ENCODE measurements at places on chromosomes 6 and 20.

- no peak for DNase-seq
These were observed 609.8 kb downstream of the RFPL4B start for GRCh38 chr6:112956696-112957535.

DNA sequence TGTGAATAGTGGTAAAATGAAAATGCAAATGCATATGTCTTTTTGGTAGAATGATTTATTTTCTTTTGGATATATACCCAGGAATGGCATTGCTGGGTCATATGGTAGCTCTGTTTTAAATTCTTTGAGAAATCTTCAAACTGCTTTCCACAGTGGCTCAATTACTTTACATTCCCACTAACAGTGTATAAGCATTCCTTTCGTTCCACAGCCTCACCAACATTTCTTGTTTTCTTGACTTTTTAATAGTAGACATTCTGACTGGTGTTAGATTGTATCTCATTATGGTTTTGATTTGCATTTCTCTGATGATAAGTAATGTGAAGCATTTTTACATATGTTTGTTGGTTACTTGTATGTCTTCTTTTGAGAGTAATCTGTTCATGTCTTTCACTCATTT lies 144.0 kb downstream of the SIM1 start:
- DNase-seq, result no peak

DNA sequence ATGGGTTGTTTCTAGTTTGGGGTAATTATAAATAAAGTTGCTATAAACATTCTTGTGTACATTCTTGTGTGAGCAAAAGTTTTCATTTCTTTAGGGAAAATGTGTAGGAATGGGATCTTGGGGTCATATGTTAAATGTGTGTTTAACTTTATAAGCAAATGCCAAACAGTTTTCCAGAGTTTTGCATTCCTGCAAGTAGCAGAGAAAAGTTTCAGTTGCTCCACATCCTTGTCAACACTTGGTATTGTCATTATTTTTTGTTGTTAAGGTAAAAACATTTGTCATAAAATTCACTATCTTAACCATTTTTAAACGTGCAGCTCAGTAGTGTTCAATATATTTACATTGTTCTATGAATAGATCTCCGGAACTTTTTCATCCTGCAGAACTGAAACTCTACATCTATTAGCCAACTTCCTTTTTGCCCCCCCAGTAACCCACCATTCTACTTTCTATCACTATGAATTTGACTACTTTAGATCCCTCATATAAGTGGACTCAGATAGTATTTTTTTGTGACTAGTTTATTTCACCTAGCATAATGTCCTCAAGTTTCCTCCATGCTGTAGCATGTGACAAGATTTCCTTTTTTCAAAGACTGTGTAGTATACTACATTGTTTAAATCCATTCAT lies 48.4 kb downstream of the PHACTR2 start:
- no peak for DNase-seq

- DNase-seq, result no peak
These were observed 67.8 kb upstream of the ANKEF1 start for GRCh38 chr20:9966966-9967365.

GRCh38 chr6:3848380-3848779 lies 793 bp upstream of the FAM50B start:
- no peak for DNase-seq

- DNase-seq, result no peak
These were observed 579.1 kb downstream of the DHX35 start for GRCh38 chr20:39541136-39541803.

- DNase-seq, result no peak
These were observed 350.5 kb downstream of the CDC5L start for GRCh38 chr6:44737829-44738528.

GRCh38 chr6:14288910-14289309 lies 171.3 kb downstream of the CD83 start:
- DNase-seq, result no peak

GRCh38 chr6:168047841-168048723 lies 30.9 kb downstream of the FRMD1 start:
- DNase-seq, result no peak

GRCh38 chr6:145031001-145031400 lies 704.3 kb downstream of the EPM2A start:
- DNase-seq, result no peak

GRCh38 chr6:27901801-27902200 lies 10.4 kb downstream of the OR2B2 start:
- DNase-seq, result no peak

DNA sequence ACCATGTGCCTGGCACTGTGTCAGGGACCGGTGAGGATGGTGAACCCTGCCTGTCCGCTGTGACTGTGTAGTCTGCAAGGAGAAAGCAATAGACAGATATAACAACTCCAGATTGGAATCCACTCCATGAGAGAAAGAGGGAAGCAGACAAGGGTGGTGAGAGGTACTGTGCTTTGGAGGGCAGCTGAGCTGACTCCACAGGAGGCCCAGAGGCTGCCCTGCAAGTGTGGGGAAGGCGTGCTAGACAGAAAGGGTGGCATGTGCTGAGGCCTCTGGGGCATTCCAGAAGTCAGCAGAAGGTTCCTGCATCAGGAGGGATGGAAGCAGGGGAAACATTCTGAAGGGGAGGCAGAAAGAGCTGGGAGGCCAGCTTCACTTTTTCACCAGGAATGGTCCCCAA lies 39.3 kb upstream of the APCDD1L start:
- no peak for DNase-seq

- DNase-seq, result no peak
These were observed 110.4 kb downstream of the TTLL2 start for GRCh38 chr6:167435209-167435728.

- DNase-seq, result peak; percentile 36
These were observed 8.5 kb upstream of the TINAG start for GRCh38 chr6:54299542-54300269.

DNA sequence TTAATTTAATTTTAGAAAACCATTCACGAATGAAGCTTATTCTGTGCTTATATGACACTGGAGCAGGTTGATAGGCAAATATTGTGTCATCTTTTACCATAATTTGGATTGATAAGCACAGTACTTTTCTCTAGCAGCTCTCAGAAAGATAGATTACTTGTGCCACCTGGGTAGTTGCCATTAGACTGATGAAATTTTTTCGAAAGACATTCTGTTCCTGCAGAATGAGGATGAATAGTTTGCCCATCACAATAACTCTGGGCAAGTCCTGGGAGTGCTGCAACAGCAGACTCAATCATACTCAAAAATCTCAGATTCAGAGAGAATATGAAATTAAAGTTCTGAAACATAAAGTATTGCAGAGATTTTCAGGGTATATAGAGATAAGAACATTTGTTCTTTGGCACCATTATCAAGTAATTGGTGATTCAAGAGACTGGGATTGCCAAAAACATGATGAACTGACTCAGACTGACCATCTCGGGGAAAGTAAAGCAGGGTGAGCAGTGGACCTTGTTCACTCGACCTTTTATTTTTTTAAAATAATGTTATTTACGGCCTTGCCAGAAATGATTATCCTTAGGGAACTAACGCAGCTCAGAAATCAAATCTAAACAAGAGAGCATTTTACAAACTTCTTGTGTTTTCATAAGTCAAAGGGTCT lies 65.8 kb upstream of the PTCHD4 start:
- no peak for DNase-seq

DNA sequence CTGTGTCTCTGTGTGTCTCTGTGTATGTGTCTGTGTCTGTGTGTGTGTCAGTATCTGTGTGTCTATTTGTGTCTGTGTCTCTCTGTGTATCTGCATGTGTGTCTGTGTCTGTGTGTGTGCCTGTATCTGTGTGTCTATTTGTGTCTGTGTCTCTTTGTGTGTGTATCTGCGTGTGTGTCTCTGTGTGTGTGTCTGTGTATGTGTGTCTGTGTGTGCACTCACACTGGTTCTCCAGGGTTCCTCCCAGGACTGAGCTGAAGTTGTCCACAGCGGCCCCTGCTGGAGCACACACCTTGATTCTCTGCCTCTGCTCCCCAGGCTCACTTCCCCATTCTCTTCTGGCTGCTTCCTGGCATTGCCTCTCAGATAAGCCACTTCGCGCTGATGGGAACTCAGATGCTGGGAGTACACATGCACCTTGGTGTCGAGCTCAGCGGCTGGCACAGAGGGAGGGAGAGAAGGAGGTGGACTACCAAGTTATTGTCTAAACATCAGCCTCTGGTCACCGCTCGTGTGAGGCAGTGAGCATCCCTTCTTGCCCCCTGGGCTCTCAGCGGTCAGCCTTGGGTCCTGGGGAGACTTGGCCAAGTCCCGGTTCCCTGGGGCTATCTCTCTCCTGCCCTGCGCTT lies 104.9 kb upstream of the NXT1 start:
- no peak for DNase-seq

DNA sequence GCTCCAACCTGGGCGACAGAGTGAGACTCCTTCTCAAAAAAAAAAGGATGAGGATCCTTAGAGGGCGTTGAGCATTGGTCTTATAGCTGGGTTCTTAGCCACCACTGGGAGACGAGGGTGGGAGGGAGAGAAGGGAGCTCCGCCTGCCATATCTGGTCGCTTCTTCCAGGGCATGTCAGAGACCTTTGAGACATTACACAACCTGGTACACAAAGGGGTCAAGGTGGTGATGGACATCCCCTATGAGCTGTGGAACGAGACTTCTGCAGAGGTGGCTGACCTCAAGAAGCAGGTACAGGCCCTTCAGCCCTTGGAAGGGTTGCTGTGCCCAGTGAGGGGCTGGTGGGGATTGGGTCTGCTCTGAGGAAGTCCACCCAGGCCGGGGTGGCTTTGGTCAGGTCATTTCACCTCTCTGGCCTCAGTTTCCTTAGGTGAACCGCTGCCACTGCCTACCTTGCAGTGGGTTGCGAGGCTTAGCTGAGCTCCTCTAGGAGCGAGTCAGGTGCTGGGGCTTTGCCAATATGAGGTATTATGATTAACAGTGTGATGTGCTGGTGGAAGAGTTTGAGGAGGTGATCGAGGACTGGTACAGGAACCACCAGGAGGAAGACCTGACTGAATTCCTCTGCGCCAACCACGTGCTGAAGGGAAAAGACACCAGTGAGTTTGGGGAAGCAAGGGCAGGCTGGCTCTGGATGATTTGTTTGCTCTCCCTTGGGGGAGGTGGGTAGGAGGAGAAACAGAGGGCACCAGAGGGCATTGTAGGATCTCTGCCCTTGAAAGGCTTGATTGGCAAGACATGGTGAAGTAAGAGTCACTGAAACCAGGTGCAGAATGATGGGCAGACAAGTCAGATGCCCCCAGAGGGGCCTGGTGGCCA lies 8.5 kb downstream of the CNPY3 start:
- no peak for DNase-seq

DNA sequence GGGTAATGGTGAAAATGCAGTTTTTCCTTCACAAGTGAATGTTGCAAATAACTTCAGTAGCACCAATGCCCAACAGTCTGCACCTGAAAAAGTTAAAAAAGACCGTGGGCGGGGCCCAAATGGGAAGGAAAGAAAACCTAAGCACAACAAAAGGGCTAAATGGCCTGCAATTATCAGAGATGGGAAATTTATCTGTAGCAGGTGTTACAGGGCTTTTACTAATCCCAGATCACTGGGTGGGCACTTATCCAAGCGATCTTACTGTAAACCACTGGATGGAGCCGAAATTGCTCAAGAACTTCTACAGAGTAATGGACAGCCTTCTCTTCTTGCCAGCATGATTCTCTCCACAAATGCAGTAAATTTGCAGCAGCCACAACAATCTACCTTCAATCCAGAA lies 64.8 kb upstream of the SMIM8 start:
- DNase-seq, result no peak

- DNase-seq, result no peak
These were observed 111.2 kb downstream of the CDK19 start for GRCh38 chr6:110703906-110704594.

DNA sequence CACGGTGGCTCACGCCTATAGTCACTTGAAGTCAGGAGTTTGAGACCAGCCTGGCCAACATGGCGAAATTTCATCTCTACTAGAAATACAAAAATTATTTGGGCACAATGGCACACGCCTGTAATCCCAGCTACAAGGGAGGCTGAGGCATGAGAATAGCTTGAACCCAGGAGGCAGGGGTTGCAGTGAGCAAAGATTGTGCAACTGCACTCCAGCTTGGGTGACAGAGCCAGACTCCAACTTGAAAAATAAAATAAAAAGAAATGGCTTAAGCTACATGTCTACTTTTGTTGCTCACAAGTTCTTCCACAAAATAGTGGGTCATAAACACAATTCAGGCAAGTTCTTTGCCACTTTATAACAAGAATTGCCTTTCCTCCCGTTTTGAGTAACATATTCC lies 27.1 kb upstream of the B4GALT5 start:
- DNase-seq, result no peak

DNA sequence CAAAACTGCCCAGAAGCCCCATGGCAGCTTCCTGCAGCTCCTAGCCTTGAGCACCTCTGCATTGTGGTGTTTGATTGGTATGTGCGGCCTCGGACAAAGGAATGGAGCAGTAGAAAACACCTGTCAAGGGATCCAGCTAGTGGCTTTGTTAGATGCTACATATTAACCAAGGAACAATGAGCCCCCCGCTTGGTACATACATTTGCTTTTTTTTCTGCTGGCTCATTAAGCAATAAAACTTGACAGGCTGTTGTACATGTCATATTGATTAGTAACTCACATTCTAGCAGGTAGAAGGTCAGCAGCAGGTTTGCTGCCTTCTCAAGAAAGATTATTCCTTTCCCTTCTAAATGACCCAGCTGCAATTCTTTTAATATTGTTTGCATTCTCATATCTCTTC lies 937 bp downstream of the SPACA1 start:
- no peak for DNase-seq

GRCh38 chr6:84568971-84569370 lies 195.4 kb downstream of the TBX18 start:
- no peak for DNase-seq

GRCh38 chr6:90209527-90209926 lies 87.1 kb downstream of the BACH2 start:
- no peak for DNase-seq

GRCh38 chr20:38633577-38634093 lies 32.0 kb downstream of the ARHGAP40 start:
- no peak for DNase-seq

GRCh38 chr6:136090929-136091328 lies 159.2 kb downstream of the MTFR2 start:
- DNase-seq, result no peak

GRCh38 chr6:6772751-6773150 lies 184.2 kb downstream of the LY86 start:
- no peak for DNase-seq

GRCh38 chr20:32510120-32510600 lies 75.0 kb downstream of the NOL4L start:
- DNase-seq, result no peak

- DNase-seq, result no peak
These were observed 73.5 kb upstream of the DTNBP1 start for GRCh38 chr6:15736297-15736696.

DNA sequence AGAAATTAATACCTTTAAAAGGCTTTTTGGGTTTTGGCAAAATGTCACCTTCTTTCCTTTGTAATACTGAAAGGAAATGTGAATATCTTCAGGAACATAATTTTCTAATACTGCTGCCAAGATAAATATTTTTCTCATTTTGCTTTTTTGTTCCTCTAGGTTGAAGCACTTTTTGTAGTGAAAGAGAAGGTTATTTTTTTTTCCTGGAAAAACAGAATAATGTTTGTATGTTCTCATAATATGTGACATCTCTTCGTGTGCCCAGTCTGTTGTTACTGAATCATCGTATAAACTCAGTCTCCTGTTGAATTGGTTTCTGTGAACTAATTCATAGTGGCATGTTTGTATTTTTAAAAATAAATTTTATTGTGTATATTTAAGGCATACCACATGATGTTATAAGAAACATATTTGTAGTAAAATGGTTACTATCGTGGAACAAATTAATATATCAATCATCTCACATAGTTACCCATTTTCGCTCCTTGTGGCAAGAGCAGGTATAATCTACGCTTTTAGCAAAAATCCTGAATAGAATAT lies 74.4 kb downstream of the SH3BGRL2 start:
- DNase-seq, result no peak

Data from HS-5 (cell line).